ENCODE measurements at places on chromosomes 2 and 18. TPM values are rescaled to one million over a fixed set of nuclear protein-coding genes. Genes with fewer than 3 reads are reported as not detected.

GRCh38 chr2:126300348-126300747, 355.6 kb upstream of the GYPC start:
- no peak for DNase-seq

DNA sequence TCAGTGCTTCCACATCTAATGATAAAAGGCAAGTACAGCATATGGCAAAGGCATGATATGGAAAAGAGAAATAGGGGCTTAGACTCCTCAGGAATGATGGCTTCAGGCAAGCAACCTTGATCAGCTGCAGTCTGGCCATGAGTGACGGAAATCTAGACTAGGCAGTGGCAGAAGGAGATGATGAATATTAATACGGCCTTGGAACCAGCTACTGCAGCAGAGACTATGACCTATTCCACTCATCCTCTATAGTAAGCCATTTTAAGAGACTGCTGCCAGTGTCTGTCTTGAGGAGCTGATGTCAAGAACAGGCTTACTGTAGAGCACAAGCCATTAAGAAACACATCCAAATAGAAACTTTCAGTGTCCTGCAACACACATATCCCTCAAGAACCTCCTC, 23.7 kb downstream of the ASXL2 start:
- no peak for DNase-seq

RBM44 gene
- total RNA-seq, result 0.30 TPM

UGT1A10 gene
- total RNA-seq, result not detected

STK16 gene
- total RNA-seq, result 17.1 TPM

Measured in Right ventricle myocardium inferior (tissue), 1 donor.